ENCODE measurements at places on chromosomes 6 and 20.
A peak's percentile ranks its signal among the peaks of the same experiment; 100 is the strongest.

DNA sequence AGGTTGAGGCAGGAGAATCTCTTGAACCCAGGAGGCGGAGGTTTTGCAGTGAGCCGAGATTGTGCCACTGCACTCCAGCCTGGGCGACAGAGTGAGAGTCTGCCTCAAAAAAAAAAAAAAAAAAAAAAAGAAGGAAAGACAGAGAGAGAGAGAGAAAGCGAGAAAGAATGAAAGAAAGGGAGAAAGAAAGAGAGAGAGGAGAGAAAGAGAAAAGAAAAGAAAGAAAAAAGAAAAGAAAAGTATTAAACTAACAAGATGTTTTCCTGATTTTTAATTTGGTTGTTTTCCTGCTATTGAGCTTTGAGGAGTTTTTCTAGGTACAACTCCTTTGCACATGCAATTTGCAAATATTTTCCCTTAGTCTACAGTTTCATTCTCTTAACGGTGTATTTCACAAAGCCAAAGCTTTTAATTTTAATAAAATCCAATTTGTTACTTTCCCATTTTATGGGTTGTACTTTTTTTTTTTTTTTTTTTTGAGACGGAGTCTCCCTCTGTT lies 10.8 kb upstream of the TRERF1 start:
- DNase-seq, result no peak

DNA sequence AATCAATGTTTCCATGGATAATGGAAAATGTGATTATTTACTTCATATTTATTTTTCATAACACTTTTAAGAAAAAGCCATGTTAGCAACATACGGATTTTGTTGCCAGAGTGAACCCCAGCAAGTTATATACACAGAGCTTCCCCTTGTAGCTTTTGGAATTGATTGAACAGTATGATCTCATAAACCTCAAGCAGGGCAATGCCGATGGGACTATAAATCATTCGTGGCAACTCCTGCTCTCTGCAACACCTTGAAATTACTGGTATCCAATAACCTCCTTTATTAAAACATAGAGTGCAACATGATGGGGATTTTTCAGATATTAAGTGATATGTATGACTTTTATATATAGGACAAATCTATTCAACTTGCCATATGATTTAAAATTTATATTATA lies 428.5 kb downstream of the KHDRBS2 start:
- no peak for DNase-seq

DNA sequence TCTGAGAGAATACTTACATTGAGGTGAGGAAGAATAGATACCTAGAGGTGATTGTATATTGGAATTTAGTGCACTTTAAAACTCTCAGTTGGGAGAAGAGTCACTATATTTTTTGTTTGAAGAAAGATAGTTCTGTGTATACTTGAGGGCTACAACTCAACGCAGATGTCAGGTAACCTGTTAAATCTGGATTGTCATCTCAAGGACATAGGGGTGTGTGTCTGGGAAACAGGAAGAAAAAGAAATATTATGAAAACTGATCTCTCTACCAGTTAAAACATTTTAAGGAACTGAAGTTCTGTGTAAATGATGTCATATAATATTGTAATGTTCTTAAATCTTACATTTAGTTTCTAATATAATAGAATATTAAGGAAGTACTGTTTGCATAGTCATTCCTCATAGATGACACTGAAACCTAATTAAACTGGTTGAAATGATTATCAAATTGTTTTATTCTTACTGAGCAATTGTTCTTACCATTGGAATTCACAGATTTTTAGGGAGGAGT lies 86.2 kb downstream of the SMAP1 start:
- no peak for DNase-seq

- DNase-seq, result no peak
Observed at GRCh38 chr6:160198606-160199211, 59.9 kb downstream of the SLC22A2 start.

- no peak for DNase-seq
Observed at GRCh38 chr6:87209812-87210211, 54.4 kb downstream of the ZNF292 start.

GRCh38 chr6:75221116-75221515 lies 15.3 kb upstream of the COL12A1 start:
- DNase-seq, result no peak

DNA sequence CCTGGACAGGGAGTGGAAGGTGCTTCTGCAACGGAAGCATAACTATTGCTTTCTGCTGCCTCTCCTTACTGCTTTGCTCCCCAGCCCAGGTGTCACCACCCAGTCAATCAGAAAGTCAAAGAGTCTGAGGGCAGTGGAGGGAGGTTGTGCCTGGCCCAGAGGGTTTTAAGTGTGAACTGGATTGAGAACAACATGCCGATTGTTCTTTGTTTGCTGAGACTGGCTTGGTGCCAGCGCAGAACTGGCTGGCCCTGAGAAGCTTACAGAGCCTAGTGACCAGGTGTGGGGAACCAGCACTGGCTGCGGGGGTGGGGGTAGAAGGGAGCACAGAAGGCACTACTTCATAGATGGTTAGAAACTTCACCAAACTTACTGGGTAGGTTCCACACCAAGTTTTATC lies 31.1 kb upstream of the ENPP4 start:
- no peak for DNase-seq

DNA sequence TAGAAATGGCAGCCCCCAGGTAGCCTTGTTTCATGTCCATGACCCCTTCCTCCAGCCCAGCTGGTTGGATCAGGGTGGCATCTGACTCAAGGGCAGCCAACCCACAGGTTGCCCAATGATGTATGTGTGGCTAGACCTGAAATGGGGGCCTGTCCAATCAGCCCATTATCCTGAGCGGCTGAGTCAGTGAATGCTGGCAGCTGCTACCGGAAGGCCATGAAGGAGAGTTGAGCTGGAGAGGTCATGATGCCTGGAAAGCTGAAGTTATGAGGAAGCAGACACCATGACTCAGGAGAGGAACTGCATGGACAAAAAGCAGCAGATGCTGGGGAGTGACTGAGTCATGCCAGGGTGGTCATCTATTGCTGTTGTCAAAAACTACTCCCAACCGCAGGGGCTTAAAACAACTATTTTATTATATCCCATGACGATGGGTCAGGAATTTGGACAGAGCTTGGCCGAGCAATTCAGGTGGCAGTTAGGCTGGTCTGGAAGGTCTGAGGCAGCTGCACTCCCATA lies 67.3 kb downstream of the MDGA1 start:
- no peak for DNase-seq

DNA sequence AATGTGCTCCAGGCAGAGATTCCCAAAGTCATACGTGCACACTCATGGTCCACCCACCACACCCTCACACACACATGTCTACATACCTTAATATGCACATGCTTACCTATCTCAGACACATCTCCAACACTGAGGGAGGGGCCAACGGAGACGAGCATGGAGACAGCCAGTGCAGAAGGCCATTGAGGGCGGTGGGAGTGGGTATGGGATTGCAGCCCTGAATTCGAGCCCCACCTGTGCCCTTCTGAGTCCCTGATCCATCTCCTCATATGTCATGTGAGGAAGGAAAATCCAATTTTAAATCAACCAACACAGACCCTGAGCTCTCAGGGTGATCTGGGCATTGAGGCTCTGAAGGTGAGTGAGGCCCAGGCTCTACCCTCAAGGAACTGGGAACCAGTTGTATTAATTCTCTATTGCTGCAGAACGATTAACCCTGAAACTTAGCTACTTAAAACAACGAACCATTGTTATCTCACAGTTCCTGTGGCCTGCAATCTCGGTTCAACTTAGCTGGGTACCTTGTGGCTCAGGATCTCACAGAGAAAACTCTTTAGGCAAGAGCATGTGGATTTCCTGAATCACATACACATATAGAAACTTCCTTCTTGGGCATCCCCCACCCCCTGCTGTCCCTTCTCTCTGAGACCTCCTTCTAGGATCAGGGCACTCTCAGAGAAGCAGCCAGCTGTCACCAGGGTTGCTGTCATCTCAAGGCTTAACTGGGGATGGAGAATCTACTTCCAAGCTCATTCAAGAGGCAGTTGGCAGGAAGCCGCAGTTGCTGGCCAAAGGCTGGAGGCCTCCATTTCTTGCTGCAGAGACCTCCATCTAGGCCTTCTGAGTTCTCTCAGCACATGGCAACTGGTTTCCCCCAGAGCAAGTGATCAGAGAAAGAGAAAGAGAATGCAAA lies 28.3 kb downstream of the GLP1R start:
- DNase-seq, result no peak

- DNase-seq, result no peak
Observed at GRCh38 chr6:128079021-128079420, 178.2 kb upstream of the THEMIS start.

- no peak for DNase-seq
Observed at GRCh38 chr20:18650224-18650623, 62.4 kb downstream of the DTD1 start.

DNA sequence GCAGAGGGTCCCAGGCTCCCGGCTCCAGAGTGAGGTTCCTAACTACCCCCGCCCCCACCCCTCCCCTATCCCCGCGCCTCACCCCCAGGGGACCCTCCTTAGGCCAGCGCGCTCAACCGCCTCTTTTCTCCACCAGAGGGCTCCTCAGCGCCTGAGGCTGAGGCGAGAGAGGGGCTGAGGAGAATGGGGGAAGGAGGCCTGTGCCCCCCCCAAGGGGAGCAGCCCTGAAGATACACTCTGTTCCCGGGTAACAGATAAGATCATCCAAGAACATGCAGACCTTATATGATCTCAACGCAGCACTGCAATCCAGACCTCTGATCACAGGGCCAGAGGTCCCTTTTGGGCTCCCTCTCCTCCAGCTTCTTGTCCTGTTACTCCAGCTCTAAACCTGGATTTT lies 43.3 kb upstream of the MRPS10 start:
- peak; percentile 71 for DNase-seq

GRCh38 chr6:140101367-140101766 lies 726.9 kb upstream of the CITED2 start:
- no peak for DNase-seq

GRCh38 chr6:141123497-141123896 lies 1009.2 kb upstream of the GJE1 start:
- DNase-seq, result no peak

DNA sequence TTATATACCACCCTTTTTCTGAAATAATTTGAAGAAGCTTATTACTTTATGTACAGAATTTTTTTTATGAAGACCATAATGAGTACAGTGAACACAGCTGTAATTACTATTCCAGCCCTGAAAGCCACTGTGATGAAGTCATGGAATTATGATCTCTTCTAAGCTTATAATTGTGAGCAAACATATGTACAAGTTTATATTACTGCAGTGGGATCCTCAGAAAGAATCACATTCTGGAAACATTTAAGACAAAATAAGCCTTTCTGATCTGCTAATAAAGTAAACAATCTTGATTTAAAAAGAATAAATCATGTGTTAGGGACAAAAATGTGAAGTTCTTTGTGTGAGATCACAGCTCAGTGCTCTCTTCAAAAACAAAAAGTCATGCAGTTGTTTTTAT lies 560.4 kb downstream of the CD109 start:
- no peak for DNase-seq

DNA sequence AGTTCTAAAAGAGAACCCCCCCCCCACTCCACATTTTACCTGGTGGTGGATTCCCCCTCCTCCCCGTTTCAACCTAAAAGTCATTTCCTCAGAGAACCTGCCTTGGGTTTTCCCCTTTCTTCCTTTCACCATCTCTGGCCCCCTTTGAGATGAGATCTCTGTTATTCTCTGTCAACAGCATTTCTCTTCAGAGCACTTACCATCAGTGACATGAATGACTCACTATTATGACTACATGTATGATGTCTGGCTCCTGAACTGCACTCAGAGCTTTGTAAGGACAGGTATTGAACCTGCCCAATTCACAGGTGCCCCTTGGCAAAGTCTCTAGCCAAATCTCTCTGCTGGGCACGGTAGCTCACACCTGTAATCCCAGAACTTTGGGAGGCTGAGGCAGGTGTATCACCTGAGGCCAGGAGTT lies 61.4 kb upstream of the JARID2 start:
- no peak for DNase-seq

GRCh38 chr20:33812908-33813462 lies 1.8 kb downstream of the CHMP4B start:
- DNase-seq, result no peak

- DNase-seq, result no peak
Observed at GRCh38 chr6:169388395-169389166, 134.9 kb upstream of the THBS2 start.

GRCh38 chr20:47907031-47907675 lies 121.9 kb upstream of the SULF2 start:
- no peak for DNase-seq

DNA sequence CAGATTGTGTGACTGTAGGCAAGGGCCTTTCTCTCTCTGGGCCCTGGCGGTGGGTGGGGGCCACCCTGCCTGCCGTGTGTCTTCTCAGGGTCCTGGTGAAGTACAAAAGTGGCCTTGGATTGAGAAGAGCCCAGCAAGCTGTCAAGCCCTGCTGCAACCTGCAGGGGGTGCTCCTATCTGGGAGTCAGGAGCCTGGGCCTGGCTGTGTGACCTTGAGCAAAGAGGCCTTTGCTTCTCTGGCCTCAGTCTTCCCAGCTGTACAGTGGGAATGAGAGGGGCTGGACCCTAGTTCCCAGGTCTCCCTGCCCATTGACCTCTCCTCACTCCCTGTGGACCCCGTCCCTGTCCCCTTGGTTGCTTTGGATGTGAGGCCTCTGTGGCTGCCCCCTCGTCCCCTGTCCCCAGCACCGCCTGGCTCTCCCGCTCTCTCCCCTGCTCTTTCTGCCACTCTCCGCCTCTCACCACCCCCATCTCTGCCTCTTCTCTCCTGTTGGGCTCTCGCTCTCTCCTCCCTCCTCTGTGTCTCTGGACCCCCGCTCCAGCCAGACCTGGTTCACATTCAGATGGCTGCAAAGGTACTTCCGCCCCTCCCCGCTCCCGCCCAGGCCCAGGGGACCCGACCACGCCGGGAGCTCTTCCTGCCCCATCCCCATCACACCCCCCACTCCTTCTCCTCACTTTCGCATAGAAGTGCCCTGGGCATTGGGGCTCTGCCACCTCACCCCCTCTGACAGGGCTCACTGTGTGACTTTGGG lies 46.7 kb downstream of the SRC start:
- DNase-seq, result no peak

GRCh38 chr6:96889146-96889545 lies 8.5 kb downstream of the NDUFAF4 start:
- DNase-seq, result no peak

DNA sequence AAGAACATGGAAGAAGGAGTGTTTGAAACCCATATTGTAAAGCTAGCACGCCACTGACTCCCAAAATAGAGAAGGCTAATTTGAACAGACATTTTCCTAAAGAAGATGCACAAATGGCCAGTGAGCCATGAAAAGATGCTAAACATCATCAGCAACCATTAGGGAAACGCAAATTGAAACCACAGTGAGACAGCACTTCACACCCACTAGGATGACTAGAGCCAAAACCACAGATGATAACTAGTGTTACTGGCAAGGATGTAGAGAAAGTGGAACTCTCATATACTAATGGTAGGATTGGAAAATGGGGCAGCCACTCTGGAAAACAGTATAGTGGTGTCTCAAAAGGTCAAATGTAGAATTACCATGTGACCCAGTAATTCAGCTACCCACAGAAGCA lies 58.2 kb downstream of the BMP7 start:
- DNase-seq, result no peak
